SK-N-DZ (cell line): ENCODE measurements at places on chromosomes 16 and 17.

DNA sequence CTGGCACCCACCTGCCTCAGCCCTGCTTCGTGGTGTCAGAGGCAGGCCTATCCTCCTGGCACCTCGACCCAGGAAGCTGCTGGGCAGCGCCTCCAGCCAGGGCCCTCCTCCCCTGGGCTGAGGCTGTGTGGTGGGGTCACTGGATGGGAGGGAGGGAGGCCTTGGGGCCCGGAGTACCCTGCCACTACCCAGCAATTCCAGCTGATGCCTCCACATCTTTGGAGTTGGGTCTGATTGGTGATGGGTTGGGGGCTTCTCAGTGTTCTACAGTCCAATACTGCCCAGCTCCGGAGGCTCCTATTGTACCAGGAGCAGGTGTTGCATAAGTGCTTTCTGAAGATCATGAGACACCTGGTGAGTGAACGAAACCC, 48.0 kb downstream of the USP22 start:
- DNase-seq = no peak

- no peak for DNase-seq
These were observed 63.0 kb downstream of the BAIAP2 start for GRCh38 chr17:81097943-81098308.

- no peak for DNase-seq
These were observed 119.5 kb downstream of the SOX9 start for GRCh38 chr17:72240333-72240732.

- DNase-seq = no peak
These were observed 185.9 kb upstream of the HS3ST3A1 start for GRCh38 chr17:13787636-13788035.

- peak; percentile 57 for DNase-seq
These were observed 850 bp downstream of the PPM1E start for GRCh38 chr17:58756246-58757161.

- DNase-seq = peak; percentile 51
These were observed 26.3 kb upstream of the OR4D1 start for GRCh38 chr17:58121925-58122324.

DNA sequence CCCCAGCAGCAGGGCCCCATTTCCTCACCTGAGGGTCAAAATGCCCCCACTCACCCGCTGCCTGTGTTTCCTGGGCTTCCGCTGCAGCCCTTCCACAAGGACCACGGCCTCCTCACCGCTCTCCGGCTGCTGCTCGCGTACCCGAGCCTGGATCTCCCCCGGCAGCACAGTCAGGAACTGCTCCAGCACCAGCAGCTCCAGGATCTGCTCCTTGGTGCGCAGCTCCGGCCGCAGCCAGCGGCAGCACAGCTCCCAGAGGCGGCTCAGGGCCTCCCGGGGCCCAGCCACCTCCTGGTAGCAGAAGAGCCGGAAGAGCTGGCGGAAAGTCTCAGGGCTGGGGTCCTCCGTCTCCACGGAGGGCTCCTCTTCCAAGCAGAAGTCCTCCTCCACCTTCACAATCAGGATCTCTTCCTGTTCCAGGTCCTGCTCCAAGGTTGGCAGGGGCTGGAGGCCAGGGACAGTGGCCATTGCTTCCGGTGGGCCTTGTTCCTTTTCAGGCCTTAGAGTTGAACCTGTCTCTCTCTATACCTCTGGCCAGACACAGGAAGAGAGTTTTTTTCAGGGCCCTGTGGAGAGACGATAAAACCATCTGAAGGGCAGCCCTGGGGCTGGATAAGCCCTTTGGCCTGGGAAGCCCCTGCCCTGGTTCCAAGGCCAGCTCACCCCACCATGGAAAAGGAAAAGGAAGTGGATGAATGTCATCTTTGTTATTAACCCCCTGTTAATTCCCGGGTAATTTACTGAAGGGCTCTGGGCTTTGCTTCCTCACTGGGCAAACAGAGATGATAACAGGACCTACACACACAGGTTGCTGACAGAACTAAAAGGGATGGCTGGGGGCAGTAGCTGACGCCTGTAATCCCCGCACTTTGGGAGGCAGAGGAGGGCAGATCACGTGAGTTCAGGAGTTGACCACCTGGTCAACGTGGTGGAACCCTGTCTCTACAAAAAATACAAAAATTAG, 1.2 kb downstream of the ZNF500 start:
- no peak for DNase-seq

GRCh38 chr17:62818526-62818925, 10.4 kb upstream of the MARCHF10 start:
- DNase-seq = no peak

- DNase-seq = no peak
These were observed 15.7 kb upstream of the GPR139 start for GRCh38 chr16:20089246-20089965.
